ENCODE measurements at places on chromosomes 1 and 21.

DNA sequence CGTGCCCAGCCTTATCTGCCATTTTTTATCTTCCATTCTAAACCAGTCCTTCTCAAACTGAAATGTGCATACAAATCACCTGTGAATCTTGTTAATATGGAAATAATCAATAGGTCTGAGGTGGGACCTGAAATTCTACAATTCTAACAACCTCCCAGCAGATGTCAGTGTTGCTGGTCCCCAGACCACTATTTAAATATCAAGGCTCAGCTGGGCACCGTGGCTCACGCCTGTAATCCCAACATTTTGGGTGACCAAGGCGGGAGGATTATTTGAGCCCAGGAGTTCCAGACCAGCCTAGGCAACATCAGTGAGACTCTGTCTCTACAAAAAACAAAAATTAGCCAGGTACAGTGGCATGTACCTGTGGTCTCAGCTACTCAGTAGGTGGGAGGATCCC lies 4.1 kb downstream of the UQCRHL start:
- DNase-seq, result no peak

GRCh38 chr1:194039578-194039977 lies 853.2 kb upstream of the B3GALT2 start:
- DNase-seq, result no peak

- DNase-seq, result no peak
Observed at GRCh38 chr1:71572038-71572437, 491.2 kb upstream of the ZRANB2 start.

- DNase-seq, result no peak
Observed at GRCh38 chr1:6785318-6785727, at the start of gene CAMTA1. TSS of gene CAMTA1 (plus strand) at chr1:6785454. CDS start at chr1:6785531, 77 bp downstream.

GRCh38 chr21:21921410-21922232 lies 923.4 kb downstream of the NCAM2 start:
- no peak for DNase-seq

GRCh38 chr1:98471633-98472032 lies 189.9 kb upstream of the SNX7 start:
- no peak for DNase-seq

DNA sequence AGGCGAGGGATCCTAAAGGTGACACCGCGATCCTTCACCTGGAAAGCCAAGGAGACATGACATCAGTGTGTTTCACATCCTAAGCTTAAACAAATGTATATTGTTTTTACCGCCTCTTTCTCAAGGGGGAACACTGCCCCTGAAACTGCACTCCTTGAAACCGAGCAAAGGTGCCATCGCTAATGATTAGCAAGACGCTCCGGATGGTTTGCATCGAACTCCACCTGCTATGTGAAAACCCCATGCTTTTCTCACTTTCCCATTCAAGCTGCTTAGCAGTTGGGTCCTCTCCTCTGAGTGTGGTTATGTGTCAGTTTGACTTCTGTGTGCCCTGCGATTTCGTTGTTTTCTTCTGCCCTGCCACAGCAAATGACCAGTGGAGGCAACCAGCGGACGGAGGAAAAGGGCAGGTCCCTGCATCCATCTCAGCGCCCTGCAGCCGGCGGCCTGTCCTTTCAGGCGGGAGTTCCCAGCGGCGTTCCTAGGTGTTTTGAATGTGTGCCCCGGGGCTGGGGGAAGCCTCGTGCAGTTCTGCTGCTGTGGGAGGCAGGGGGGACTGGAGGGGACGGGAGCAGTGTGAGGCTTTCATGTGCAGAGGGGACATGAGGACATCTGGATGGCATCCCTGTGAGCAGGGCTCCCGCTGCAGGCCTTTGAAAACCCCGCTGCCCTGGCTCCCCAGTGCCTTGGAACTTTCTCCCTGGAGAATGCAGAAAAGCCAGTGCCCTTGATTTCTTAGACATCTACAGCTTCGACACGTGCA lies 16.1 kb downstream of the ZBTB18 start:
- no peak for DNase-seq

DNA sequence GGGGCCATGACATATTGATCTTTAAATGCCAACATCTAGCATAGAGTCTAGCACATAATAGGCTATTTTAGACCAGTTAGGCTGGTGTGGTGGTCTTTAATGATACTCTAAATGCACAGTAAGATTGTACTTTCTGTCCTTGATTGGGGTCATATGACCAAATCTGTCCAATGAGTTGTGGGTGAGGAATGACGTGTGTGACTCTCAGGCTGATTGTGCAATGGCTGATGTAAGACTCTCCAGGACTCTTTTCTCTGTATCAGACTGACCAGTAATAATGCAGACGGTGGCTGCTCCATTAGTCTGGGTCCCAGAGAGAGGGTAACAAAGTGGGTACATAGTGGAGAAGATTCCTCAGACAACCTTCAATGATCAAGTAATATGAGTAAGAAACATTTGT lies 541.6 kb upstream of the CAMK1G start:
- DNase-seq, result no peak

GRCh38 chr1:56120021-56120420 lies 459.3 kb downstream of the PLPP3 start:
- no peak for DNase-seq

DNA sequence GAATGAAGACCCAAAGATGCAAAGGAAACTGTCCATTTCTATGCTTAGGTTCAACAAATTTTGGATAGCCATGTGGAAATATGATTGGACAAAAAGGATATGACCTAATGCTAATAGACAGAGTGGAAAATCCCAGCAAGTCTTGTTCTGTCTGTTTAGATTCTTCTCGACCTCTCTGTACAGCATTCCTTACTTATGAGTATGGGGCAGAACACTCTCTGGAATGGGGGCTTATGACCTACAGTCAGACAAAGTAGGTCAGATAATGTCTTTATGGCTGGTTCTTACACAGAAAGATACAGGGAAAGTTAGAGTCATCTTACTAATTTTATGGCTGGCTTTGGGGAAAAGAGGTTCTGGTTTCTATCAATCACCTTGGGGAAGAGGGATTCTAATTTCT lies 2.8 kb downstream of the GCSAML start:
- DNase-seq, result no peak

- no peak for DNase-seq
Observed at GRCh38 chr1:169027607-169028320, 78.7 kb upstream of the ATP1B1 start.

DNA sequence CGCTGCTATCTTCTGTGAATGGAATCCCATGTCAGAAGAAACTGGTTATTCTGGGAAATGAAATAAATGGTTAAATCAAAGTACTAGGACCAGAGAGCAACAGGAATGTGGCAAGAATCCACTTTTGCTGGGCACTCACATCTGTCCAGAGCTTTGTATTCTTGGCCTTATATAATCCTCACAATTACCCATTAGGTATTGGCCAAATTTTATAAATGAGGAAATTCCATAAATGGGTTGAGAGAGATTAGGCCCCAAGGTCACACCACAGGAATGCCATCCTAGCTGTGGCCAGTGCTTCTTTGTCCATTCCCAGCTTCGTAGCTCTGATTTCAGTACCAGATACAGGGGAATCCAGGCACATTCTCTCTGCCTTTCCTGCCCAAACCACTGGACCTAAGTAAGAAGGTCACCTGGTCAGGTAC lies 76.1 kb upstream of the HOOK1 start:
- DNase-seq, result no peak

- no peak for DNase-seq
Observed at GRCh38 chr1:197618061-197618460, 157.2 kb downstream of the DENND1B start.

DNA sequence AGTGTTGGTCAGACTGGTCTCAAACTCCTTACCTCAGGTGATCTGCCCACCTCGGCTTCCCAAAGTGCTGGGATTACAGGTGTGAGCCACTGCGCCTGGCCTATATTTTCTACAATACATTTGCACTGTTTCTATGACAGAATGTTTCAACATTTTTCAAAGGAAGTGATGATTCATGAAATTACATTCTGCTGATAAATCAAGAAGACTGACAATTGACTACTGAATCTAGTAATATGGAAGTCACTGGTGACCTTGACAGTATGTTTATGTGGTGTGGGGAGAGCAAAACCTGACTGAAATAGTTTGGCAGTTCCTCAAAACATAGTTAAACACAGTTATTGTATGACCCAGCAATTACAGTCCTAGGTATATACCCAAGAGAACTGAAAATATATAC lies 18.1 kb downstream of the LRIF1 start:
- DNase-seq, result no peak

DNA sequence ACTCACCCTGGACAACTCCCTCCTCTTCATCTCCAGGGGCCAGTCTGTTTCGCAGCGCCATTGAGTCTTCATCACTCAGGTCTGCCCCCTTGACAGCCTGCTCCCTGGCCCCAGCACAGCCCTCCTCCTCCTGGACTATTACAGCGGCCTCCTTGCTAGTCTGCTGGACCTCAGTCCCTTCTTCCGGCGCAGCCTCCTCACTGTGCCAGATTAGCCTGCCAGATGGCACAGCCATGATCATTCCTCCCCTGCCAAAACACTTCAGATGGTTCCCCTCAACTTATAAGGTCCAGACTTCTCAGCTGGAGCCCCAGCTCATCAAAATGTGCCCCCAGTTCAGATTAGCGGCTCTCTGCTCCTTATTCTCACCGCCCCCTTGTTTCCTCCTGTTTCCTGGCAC lies 7.0 kb upstream of the CELSR2 start:
- DNase-seq, result no peak

GRCh38 chr1:161217831-161218230 lies 2.7 kb downstream of the FCER1G start:
- DNase-seq, result no peak

DNA sequence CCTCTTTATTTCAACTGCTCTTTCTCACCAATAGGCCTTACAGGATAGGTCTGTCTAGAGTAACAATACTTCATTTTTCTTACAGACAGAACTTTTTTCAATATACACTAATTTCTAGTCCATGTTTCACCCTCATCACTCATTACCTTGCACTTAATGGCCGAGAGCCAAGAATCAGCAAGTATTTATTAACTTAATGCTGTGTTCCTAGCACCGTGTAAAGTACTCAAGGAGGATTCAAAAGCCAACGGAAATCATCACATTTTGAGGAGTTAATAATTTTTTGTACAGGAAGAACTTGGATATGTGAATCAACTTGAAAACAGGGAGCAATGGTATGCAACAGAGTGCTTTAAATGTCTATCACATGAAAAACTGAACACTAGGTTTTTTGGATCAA lies 102.0 kb downstream of the PTPN14 start:
- no peak for DNase-seq

DNA sequence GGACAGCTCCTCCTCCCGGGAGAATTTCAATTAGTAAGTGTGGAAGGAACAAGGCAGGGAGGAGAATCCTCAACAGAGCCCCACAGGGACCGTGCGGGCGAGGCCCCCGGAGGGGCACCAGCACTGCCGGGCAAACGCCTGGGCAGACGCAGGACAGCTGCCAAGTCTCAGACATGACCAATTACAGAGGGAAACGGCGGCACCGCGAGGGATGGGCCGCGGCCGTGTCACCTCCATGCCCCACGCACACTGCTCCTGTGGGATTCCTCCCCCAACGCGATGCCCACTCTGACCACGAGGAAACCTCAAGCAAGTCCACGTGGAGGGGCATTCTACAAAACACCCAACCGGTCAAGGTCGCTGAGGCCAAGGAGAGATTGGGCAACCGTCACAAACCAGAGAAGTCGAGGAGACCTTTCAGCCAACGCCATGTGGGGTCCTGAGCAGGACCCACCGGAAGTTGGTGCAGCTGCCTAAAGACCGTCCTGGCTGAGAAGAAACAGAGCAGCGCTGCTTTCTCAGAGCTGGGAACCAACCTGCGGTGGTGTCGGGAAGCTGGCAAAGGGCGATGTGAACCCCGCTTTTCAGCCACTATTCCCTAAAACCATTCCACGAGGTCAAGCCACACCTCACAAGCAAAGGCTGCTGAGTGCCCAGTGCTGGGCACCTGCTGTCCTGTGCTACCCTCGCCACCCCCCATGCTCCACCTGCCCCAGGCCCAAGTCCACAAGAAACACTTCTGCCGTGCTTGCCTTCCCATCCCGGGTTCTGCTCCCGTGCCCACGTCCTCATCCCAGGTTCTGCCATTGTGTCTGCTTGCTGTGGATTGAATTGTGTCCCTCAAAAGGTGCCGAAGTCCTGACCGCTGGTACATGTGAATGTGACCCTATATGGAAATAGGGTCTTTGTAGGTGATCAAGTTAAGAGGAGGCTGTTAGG lies 1.4 kb upstream of the KRTAP10-4 start:
- no peak for DNase-seq

DNA sequence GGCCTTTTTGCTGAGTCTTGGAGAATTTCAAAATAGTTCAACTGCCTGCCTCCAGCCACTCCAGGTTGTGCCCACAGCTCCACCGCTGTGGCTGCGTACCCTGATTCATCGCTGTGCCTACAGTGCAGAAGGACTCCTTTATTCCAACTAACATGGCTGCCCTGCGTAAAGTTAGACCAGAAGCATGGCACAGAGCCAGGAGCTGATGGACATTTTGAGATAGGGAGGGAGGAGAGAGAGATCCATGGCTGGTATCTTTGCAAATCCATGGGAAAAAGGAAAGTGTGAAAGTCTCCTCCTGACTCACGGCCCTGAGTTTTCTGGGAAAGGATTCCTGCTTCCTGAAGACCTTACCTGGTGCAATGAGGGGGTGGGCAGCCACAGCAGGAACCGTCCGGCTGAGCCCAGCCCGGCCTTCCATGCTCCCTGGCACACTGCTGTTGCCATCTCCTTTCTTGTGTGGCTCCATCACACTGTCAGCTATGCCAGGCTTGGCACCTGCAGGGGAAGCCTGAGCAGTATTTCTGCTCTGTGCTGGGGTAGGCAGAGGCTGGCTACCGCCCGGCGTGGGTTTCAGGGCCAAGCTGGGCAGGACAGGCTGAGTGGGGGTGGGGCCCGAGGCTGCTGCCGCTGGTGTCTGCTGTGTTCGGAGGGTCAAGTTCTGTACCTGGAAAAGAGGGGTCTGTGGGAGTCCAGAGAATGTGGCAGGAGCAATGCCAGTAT lies 46.0 kb upstream of the A3GALT2 start:
- DNase-seq, result no peak

- no peak for DNase-seq
Observed at GRCh38 chr1:247216261-247216660, 39.6 kb upstream of the VN1R5 start.

DNA sequence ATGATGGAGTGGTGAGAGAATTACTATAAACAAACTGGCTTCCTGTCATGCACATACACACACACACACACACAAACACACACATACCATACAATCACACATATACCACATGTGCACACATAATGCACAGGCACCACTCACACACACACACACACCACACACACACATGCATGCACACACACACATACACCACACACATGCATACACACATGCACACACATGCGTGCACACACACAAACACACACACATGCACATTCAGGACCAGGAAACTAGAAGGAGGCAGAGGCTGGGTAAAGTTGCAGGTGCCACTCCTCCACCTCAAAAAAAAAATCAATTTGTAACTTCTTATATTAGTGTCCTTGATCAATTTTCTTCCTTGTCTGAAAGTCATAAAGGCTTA lies 153.0 kb downstream of the ASTN1 start:
- DNase-seq, result no peak

All from activated CD4-positive, alpha-beta T cell treated with anti-CD3 and anti-CD28 coated beads for 1 hour (primary cell).